Dermis microvascular lymphatic vessel endothelial cell (primary cell): ENCODE measurements at places on chromosomes 2 and 18. TPM values are rescaled to one million over a fixed set of nuclear protein-coding genes. Genes with fewer than 3 reads are reported as not detected.

DNA sequence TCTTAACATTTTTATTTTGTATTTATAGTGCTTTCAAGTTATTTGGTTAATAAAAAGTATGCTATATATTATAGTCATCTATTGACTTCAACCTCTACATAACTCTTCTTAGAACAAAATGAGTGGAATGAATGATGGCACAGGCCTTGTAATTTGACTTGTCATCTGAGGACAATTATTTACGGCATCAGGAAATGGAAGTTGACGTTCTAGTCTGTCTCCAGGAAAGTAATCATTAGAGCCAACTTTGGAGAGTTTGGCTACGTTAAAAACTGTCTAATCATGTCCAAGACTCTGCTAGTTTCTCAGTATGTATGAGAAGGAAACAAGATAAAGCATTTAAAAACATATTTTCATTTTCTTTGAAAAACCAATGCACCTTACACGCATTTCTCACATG, 353.6 kb downstream of the ARHGAP15 start:
- no peak for DNase-seq

DNA sequence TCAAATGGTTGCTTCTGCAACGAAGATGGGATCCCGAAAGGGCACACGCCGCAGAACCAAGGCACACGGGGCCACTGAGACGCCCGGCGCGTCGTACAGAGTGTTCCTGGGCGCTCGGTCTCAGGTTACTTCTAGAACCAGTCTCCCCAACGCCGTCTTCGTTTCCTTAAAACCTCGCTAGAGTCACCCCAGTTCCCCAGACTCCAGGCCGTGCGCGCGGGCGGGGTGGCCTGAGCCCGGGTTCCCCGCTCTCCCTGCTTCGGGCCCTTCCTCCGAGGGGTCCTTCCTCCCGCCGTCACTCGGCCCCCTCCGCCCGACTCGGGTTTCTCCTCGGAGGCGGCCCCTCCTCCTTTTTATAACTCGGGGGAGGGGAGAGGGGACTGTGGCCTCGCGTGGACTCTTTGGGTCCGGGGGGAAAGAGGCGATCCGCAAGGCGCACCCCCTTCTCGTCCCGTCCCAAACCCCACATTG, 774 bp upstream of the FZD7 start:
- no peak for DNase-seq

DNA sequence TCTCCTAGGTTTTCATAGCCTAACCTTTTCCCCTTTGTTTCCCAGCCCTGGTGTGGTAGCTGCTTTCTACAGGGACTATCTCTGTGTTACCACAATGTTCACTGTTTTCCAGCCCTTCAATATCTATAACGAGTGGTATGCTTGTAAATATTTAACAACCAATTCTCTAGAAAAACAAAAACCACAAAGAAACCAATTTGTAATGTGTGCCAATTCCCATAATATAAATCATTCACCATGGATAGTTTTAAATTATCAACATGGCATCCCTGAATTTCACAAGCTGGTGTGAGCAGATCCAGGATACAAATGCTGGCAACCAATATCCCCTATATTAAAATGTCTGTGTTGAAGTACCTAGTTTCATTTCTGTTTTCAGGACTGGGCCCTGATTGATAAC, 207.5 kb upstream of the FBXO11 start:
- no peak for DNase-seq

DNA sequence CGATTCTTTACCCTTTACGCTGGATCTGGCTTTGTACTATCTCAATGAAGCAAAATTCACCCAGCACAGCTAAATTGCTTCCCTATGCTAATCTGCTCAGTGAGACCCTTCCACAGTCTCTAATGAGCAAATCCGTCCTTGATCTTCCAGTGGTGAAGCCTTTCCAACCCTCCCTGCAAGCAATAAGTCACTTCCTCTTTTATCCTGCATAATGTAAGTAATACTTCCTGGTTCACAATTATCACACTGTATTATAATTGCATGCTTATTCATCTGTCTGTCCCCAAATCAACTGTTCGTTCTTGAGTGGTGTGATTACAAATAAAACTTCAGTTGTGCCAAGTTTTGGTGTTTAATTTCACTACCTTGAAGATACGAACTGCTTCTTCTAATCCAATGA, 404.0 kb downstream of the ADCYAP1 start:
- DNase-seq, result no peak

DNA sequence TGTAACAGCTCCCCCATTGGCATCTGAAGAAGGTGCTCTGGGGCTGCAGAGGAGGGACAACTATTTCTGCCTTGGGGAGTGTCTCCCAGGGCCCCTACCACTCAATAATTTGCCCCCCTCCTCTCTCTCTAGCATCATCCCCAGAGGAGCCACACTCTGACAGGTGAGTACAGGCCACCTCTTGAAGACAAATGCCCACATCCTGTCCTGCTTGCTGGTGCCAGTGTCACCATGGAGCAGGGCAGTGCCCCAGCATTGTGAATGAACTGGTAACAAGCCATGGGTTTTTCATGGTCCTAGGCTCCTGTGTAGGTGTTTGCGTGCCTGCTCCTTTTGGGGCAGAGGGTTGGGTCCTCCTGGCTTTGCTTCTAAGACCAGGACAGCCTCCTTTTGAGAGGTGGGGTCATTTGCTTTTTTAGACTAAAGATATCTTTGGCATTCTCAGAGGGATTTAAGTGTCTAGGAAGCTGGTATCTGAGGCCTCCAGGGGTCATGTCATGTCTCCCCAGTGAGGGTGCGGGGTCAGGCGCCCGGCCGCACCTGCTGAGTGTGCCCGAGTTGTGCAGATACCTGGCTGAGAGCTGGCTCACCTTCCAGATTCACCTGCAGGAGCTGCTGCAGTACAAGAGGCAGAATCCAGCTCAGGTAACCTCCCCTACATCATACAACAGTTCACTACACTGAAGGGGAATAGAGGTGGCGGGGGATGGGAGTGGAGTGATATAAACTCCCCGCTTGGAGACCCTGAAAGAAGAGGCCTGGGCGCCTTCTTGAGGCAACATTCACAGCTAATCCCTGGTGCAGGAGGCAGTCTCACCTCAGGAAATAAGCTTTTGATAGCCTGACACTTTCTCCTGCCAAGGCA, 1.8 kb downstream of the RETREG2 start:
- no peak for DNase-seq

GRCh38 chr2:19686439-19686838, 215.3 kb downstream of the TTC32 start:
- no peak for DNase-seq

- no peak for DNase-seq
Observed at GRCh38 chr2:38467768-38468455, 90.8 kb upstream of the ATL2 start.

DNA sequence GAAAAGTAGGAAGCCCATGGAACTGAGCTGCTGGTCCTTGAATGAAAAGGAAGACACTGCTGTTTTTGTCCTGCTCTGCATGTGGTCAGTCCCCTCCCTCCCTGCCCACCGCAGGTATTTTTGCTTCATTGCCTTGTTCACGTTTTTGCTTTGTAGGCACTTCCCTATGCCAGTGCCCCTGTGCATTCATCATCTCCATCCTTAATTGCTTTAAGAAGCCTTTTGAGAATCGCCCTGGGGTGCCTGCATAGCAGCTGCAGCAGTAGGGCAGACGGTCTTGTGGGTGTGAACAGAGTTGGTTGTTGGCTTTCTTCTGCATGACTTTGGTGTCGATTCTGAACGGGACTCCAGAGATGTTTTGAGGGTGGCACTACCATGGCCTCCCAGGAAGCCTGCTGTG, 97.0 kb downstream of the CABLES1 start:
- DNase-seq, result no peak

The ELOA2 gene
- total RNA-seq, result not detected in 2 replicates

The SLC40A1 gene
- 105 and 319 TPM in 2 replicates for total RNA-seq

The PLCL1 gene
- total RNA-seq, result 0.76 and 1.0 TPM in 2 replicates

The TSPYL6 gene
- total RNA-seq, result not detected in 2 replicates

The CAVIN2 gene
- 282 and 296 TPM in 2 replicates for total RNA-seq
